ENCODE measurements at places on chromosomes 3 and 15.

GRCh38 chr3:24202071-24202470 is 257.0 kb downstream of the NR1D2 start:
- no peak for DNase-seq

DNA sequence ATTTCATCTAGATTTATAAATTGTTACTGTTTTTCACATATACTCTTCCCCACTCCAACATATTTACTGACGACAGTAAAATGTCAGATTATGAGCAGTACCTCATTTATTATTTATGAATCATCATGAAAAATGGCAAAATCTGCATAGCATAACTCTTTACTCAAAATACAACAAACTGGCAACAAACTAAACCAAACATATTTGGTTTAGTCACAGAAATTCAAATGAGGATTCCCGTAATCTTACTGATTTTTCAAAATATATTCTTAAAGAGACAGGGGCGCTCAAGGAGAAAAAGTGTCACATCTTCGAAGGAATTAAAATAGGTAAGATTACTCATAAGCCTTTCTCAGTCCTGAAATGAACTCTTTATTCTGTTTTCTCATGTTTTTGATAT is 3.0 kb upstream of the GPR87 start:
- DNase-seq: peak; percentile 30

- no peak for DNase-seq
Observed at GRCh38 chr3:183592821-183593220, 37.3 kb upstream of the KLHL6 start.

DNA sequence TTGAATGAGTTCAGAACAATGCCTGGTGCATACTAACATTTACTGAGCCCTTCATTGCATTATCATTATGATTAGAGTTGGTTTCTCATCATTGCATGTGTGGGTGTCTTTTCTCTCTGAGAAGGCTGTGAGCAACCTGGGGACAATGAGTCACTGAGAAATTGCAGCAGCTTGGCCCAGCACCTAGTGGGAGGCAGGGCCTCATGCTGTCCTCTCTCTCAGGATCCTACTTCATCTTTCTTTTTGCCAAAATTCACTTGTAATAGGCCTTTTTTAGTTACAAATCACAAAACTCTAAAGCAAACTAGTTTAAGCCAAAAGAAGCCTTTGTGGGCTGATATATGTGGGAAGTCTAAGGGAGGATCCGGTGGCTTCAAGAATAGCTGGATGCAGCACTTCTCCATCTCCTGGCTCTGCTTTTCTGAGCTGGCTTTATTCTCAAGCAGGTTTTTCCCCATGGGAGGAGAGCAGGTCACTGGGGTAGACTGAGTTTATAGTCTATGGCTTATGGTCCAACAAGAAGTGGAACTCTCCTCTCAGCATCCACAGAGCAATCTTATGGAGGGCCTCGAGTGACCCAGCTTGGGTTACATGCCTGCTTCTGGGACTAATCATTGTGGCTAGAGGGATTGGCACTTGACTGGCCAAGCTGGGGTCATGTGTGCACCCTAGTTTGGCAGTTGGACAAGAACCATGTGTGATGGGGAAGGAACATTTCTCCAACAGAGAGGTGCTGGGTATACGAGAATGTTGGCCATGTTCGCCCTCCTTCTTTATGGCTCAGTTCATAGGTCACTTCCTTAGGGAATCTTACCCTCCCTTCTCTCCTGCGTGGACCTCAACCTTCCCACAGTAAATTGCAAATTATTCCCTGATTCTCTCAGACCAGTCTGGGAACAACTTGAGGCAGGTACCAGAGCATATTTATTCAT is 8.7 kb upstream of the CAMK1 start:
- DNase-seq: peak; percentile 58

DNA sequence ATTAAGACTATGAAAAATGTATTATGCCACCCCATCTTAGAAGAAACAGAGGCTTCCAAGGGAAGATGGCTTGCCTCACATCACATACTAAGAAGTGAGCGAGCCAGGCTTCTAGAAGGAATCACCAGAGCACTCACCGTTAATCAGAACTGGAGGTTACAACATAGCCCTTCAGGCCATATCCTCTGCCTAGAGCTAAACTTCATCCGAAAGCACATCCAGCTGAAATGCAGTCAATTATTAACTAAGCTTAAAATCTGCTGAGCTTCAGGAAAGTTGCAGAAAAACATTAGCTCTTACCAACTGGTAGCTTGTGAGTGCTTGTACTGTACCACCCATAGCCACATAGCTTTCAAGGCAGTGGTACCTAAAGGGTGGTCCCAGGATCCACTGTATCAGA is 483.2 kb downstream of the TBL1XR1 start:
- DNase-seq: no peak

DNA sequence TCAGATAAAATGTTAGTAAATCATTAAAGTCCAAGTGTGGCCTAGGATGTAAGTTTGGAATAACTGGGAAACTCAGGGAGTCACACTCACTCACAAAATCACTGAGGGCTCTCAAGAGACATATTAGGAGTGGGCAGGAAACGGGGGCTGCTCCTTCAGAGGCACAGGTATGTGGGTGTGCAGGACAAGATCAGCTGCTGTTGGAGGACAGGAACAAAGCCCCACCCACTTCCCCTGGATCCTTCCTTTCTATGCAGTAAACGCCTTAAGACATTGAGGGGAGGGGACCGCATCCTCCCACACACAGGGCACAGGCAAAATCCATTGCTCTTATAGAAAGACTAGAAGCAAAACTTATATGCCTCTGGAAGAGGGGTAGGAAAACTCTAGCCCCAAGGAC is 30.2 kb downstream of the TM2D3 start:
- DNase-seq: no peak

DNA sequence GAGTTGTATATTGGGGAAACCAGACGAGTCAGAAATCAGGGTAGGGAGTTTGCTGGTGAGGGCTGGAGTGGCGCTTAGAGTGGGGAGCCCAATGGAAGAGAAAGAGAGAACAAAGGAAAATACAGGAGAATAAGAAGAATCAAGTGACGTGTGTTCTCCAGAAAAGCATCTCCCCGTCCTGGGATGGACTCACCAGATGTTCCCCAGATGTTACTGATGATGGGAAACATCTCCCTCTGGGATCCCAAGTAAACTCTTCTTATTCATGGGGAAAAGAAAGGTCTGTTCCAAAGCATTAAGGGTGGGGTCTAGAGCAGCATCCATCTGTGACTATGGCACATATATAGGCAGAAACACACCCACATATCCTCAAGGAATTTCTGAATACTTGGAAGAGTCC is 3.0 kb upstream of the CSRNP1 start:
- DNase-seq: no peak

- no peak for DNase-seq
Observed at GRCh38 chr15:65212097-65212496, 824 bp upstream of the CILP start.

DNA sequence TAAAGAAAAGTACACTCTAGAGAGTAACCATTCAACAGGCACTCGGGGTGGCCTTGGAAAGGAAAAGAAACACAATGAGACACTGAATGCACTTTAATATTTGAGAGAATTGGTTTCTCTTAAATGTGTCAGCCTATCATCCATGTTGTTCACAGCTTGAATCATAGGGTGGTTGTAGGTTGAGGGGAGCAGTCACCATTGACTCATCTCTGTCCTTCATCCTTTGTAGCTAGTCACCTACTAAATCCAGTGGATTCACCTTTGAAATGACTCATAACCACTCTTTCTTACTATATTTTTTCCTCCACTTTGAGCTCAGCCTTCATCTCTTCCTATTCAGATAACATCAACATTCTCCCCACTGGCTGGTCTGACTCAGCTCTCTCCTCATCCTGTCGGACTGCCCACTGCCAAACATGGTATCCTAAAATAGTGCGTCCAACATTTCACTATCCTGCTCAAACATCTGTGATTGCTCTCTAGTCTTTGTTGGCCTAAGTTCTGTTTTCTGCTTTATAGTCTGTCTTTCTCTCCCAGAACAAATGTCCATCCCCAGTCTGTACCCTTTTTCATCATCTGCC is 182.7 kb upstream of the GADL1 start:
- DNase-seq: peak; percentile 84

DNA sequence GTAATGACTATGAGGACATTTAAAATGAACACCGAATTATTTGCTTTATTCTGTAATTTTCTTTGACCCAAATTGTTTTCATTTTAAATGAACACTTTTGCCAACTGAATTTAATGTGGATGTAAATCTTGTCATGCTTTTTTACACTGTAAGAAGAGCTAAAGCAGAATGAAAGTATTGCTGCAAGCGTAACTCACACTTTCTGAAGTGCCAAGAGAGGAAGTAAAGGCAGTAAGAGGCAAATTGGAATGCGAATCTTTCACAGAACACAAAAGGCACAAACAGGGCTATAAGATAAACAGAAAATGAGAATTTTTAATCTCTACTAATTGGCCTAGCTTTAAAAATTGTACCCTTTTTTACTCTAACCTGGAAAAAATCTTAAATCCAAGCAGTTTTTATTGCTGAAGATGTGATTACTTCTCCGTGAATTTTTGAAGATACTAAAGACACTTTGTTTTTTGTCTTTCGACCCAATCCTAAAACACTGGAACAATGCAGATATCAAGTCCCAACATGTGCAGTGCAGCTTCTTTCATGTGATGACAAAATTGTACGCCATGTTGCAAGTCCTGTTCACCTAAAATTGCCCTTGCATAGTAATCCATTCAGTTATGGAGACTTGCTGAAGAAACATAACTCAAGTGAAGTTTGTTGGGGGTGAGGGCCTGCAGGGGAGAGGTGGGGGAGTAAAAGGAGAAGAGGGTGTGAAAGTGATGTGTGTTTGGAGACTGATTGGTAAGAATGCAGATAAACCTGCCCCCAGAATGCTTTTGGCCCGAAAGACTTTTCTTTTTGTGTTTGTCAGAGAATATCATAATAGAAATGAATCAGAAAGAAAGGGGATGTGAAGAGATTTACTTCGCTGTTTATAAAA is 1.4 kb downstream of the ARID3B start:
- no peak for DNase-seq

DNA sequence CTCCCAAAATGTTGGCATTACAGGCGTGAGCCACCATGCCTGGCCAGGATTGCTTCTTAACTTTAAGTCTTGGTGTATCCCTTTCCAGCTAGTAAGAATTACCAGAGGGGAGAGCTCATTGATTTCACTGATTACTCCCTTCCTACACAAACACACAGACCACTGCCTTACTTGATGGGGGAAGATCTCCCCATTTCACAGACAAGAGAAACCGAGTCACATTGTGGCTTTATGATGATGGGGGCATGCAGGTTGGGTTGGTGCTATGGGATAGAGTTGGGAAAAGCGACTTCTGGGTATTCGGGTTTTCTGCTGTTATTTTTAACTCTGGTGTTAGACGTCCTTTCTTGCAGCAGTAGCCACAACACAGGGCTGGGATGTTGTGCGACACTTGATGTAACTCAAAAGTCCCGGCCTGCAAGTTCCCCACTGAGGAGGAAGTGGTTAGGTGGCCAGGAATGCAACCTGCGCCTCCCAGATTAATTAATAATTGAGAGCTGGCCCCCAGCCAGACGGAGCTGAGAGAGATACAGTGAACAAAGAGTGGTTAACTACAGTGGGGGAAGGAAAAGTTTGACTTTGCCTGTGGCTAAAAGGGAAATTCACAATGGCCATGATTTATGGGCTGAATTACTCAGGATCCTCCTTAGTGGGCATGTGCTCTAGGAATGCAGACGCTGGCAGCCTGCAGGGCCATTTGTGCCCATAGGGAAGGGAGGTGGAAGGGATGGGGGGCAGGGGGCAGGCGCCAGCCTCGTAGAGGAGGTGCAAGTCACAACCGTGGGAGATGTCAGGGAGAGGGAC is 63.6 kb downstream of the SMAD6 start:
- peak; percentile 35 for DNase-seq

- peak; percentile 74 for DNase-seq
Observed at GRCh38 chr3:8663177-8664061, 18.8 kb upstream of the SSUH2 start.

DNA sequence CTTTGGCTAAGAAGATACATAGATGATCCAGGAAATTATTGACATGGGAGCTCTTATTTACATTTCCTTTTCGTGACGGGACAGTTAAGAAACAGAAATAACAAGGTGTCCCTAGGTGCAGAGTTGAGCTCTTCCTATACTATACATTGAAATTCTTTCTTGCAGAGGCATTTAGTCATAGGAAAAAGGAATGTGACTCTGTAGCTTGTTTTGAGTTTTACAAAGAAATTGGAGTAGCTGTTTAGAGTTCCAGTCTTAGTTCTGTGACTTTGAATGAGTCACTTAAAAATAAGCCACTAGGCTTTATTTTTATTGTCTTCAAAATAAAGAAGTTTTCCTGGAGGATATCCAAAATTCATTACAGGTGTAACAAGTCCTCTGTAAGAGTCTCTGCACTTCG is 723.5 kb upstream of the SGO1 start:
- no peak for DNase-seq

DNA sequence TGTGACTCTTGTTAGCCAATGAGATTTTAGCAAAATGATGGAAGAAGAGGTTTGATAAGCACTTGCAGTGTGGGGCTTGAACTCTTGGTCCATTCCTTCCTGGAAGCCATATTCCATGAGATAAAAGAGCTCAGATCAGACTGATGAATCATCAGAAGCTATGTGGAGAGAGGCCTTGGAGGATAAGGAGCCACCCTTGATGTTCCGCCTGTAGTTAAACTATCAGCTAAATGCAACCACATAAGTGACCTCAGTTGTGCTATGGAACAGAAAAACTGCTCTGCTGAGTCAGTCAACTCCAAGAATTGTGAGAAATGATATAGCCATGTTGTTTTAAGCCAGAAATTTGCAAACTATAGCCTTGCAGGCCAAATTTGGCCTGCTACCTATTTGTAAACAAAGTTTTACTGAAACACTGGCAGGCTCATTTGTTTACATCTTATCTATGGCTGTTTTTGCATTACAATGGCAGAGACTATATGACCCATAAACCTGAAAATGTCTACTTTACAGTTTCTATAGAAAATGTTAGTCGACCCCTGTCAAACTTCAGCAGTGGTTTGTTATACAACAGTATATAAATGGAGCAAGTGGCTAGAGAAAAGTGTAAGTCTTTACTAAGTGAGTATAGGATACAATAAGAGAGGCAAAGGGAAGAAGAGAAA is 27.6 kb upstream of the GAP43 start:
- DNase-seq: peak; percentile 6

DNA sequence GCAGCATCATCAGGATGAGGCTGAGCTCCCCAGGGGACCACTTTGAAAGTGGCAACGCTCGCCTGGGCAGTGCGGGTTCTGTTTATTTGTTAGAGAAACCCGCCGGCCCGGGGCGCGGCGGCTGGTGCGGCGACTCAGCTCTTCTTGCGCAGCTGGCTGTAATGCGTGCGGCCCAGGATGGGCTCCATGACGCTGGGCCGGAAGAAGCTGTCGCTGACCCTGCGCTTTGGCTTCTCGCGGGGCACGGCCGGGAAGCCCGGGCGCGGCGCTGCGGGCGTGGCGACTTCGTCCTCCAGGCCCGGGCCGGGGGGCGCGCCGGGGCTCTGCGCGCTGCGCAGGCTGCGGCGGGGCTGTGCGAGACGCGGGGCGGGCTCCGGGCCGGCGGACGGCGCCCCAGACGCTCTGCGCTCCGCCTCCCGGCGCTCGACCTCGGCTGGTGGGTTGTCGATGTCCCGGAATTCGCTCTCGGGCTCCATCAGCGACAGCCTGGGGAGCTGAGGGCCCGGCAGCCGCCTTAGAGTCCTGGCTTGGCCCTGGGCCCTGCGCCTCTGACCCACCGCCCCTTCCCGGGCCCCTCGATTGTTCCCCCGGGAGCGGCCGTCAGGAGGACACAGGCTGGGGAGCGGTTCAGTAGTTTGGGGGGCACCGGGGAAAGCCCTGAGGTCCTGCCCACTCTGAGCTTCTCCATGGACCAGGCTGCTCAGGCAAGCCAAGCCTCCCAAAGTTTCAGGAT is 10.3 kb upstream of the KIF7 start:
- DNase-seq: peak; percentile 58

- no peak for DNase-seq
Observed at GRCh38 chr3:56365905-56366640, 102.2 kb downstream of the ERC2 start.

GRCh38 chr3:129663045-129663446 is 56.6 kb upstream of the PLXND1 start:
- no peak for DNase-seq
